Immature natural killer cell (primary cell): ENCODE measurements at places on chromosomes 5 and 9.

DNA sequence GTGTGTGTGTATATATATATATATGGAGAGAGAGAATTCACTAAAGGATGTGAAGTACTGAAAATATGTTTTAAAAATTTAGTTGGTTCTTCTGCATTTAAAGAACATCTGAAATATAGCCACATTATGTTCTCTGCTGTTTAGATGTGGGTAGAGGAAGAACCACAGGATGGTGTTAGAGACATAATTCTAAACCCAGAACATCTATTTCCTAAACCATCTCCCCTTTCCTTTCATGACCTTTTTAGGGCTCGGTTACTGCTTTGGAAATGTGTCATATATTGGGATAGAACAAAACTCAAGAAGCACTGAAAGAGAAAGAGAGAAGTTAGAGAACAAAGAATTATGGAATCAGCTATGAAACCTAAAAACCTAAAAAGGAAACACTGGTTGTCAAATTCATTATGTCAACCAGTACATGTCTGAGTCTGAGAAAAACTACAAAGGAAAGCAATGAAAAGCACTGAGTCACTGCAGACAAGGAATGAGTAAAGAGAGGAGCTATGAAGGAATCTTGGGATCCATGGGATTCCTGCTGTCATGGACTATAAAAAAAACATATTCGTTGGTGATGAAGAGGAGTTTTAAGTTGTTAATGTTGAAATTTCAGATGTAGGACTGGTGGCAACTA, 28.4 kb downstream of the SLC12A2 start:
- H3K4me3 ChIP-seq, result no peak overlapping the region
- peaks cover 5% of the 10 kb centered on the region for H3K4me1 ChIP-seq
- no peak for DNase-seq
- H3K36me3 ChIP-seq, result peaks cover 35% of the 10 kb centered on the region
- no peak overlapping the region for H3K27ac ChIP-seq

DNA sequence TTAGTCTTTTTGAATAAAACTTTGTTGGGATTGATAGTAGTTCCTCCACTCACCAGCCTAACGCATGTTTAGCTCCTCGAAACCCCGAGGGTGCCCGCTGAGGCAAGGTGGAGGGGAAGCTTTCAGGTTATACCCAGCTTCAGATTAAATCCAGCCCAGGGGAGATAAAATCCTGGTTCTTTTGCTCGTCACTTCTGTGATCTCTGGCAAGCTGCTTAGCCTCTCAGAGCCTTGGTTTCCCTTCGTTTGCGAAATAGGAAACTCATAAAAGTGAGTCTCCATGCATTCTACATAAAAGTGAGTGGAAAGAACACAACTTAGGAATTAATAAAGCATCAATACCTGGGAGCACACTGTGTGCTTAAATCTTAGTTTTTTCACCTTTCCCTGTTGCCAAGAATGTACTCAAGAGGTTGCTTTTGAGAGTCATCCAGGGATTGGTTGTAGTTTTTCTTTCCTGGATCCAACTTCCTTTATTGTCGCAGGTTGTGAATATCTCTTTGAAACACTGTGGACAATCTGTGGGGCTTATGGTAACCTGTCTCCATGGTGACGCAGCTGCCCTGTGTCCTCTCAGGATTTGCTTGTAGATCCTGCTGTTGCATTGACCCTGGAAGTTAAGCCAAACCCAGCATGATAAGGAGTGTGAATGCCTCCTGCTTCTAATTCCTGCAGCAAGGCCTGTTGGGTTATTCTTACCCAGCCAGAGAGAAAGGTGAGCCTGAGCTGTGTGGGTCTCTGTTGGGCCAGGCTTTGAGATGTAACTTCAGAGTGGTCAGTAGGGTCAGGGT, 2.0 kb downstream of the GALNT12 start:
- peak overlapping the region; percentile 71 for H3K4me3 ChIP-seq
- no peak for DNase-seq
- peaks cover 10% of the 10 kb centered on the region for H3K27me3 ChIP-seq
- H3K36me3 ChIP-seq, result peaks cover 4% of the 10 kb centered on the region
- H3K4me1 ChIP-seq, result peaks cover 19% of the 10 kb centered on the region
- no peak overlapping the region for H3K27ac ChIP-seq

- H3K36me3 ChIP-seq, result peaks cover 5% of the 10 kb centered on the region
- H3K4me1 ChIP-seq, result peaks cover 71% of the 10 kb centered on the region
- peak overlapping the region; percentile 83 for H3K4me3 ChIP-seq
- H3K27me3 ChIP-seq, result peaks cover 30% of the 10 kb centered on the region
- peak overlapping the region; percentile 99 for H3K27ac ChIP-seq
These were observed 44.0 kb upstream of the NCS1 start for GRCh38 chr9:130128251-130128650.

DNA sequence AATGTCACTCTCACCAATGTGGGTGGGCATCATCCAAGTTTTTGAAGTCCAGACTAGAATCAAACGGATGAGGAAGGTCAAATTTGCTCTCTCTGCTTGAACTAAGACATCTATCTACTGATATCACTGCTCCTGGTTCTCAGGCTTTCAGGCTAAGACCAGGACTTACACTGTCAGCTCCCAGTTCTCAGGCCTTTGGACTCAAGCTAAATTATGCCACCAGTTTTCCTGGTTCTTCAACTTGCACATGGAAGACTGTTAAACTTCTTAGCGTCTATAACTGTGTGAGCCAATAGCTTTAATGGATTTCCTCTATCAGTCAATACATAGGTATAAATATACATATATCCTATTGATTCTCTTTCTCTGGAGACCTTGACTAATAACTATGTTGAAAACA, 35.3 kb downstream of the LYRM7 start:
- peaks cover 24% of the 10 kb centered on the region for H3K4me1 ChIP-seq
- H3K36me3 ChIP-seq, result peaks cover 8% of the 10 kb centered on the region
- peak overlapping the region; percentile 10 for H3K27ac ChIP-seq
- H3K4me3 ChIP-seq, result no peak overlapping the region
- H3K27me3 ChIP-seq, result peaks cover 1% of the 10 kb centered on the region

DNA sequence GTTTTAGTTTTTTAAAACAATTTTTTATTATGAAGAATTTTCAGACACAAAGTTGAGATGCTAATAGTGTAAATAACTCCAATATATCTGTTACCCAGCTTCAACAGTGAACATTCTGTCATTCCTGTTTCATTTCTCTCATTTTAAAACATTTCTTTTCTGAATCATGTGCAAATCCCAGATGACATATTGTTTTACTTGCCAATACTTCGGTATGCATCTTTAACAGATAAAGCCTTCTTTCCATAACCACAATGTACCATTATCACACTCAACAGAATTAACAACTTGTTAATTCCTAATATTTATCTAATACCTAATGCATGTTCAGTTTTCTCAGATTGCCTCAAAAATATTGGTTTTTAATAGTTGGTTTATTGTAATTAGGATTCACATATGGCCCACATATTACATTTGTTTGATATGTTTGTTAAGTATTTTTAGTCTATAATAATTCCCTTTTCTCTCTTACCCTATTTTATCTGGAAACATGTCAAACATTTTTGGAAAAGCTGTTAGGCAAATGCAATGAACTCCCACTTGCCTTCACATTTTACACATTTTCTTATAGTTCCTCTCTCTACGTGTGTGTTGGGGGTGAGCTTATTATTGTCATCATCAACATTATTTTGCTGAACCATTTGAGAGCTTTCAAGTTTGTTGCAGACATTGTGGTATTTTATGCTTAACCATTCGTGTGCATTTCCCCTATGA, 58.7 kb upstream of the ANKRD55 start:
- H3K27ac ChIP-seq, result no peak overlapping the region
- peaks cover 4% of the 10 kb centered on the region for H3K27me3 ChIP-seq
- no peak for DNase-seq
- no peaks in the 10 kb centered on the region for H3K36me3 ChIP-seq
- no peak overlapping the region for H3K4me3 ChIP-seq

- H3K27me3 ChIP-seq, result no peaks in the 10 kb centered on the region
- H3K4me1 ChIP-seq, result no peaks in the 10 kb centered on the region
- DNase-seq, result no peak
- no peaks in the 10 kb centered on the region for H3K36me3 ChIP-seq
These were observed 56.0 kb upstream of the ASTN2 start for GRCh38 chr9:117470902-117471301.

- peaks cover 2% of the 10 kb centered on the region for H3K27me3 ChIP-seq
- H3K27ac ChIP-seq, result no peak overlapping the region
- no peak overlapping the region for H3K4me3 ChIP-seq
- H3K4me1 ChIP-seq, result no peaks in the 10 kb centered on the region
These were observed 578.9 kb downstream of the CETN3 start for GRCh38 chr5:89830691-89831090.
